ENCODE measurements at places on chromosomes 7 and 10.

GRCh38 chr7:91691865-91692264 is 188.6 kb downstream of the MTERF1 start:
- DNase-seq, result no peak

DNA sequence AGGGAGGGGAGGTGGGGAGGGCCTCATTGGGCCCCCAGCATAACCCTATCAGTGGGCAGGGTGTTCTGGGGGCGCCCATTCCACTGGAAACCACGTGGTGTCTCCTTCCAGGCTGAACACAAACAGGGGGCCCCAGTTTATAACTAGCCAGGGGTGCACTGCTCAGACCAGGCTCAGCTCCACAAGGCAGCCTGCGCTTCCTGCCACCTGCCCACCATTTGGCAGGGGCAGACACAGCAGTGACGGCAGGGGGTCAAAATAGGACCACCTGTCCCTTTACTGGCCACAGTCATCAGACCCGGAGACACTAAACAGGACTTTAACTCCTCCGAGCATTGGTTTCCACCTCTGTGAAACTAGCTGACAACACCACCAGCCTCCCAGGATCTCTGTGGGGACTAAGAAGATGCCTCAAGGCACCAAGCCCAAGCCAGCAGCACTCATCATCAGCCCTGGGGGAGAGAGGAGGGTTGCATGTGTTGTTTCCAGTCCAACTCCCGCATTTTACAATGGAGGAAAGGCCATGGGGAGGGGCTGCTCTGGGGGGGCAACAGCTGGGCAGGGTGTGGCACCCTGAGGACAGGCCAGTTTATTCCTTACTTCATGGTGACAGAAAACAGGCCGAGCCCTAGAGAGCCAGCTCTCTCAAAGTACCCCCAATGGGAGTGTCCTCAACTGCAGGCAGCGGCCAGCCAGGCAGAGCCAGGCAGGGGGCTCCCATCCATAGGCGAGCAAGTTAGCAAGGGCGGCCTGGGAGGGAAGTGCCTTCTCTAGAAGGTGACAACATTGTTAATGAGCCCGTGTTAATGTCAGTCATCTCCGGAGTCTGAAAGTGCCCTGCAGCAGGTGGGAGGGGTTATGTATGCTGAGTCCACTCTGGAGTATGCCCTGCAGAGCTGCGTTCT is 127.6 kb downstream of the TNS3 start:
- DNase-seq, result no peak

- DNase-seq, result no peak
Observed at GRCh38 chr10:131979821-131980270, 1.9 kb downstream of the BNIP3 start.

DNA sequence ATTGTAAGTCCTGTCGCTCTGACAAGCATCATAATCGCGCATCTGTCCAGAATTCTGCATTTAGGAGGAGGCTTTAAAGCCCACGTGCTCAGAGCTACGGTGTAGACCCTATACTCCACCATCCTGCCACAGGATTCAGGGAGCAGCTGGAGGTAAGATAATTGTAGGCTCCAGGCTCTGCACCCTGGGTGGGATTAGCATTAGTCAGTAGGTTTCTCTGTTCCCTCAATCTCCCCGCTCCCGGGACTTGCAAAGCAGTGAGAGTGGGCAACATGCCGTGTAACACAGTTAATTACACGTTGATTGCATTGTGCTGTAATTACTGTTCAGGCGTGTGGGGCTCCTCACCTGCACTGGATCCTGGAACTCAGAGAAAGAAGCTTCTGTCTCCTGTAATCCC is 89.3 kb upstream of the CUX1 start:
- DNase-seq, result no peak

- no peak for DNase-seq
Observed at GRCh38 chr7:41148521-41148951, 554.4 kb downstream of the INHBA start.

DNA sequence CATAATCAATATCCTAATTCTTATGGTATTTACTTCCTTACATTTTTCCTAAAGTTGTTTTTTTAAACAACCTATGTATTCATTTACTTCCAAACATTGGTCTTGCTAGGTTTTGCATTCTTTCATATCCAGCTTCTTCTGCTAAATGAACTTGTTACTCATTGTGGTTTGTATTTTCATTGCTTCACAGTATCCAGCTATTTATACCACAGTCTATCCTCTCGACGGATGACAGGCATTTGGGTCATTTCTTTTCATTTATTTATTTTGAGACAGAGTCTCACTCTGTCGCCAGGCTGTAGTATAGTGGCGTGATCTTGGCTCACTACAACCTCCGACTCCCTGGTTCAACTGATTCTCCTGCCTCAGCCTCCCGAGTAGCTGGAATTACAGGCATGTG is 66.8 kb downstream of the CCDC6 start:
- no peak for DNase-seq

DNA sequence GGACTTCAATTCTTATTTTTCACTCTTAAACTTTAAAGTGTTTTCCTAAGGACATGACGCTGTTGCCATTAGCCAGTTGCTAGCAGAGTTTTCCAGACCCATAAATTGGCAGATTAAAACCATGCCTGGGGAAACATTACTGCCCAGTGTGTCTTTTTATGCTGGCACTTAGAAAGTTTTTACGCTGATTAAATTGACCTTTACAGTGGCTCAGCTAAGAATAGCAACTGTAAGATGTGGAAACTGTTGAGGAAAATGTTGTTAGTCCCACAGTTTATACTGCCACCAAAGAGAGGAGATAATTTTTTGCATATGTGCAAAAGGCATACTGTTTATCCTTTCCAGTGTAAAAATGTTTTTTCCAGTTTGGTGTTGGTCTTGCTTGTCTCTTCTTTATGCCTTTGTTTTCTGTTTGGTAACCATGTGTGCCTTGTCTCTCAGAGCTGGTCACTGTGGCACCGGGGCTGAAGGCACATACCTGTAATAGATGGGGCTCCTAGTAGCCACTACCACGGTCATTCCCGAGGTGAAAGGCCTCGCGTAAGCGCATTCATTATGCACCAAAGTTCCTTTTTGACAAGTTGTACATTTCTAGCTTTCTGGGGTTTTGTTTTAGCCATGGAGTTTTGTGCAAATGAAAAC is 45.3 kb downstream of the CYP17A1 start:
- DNase-seq, result no peak

DNA sequence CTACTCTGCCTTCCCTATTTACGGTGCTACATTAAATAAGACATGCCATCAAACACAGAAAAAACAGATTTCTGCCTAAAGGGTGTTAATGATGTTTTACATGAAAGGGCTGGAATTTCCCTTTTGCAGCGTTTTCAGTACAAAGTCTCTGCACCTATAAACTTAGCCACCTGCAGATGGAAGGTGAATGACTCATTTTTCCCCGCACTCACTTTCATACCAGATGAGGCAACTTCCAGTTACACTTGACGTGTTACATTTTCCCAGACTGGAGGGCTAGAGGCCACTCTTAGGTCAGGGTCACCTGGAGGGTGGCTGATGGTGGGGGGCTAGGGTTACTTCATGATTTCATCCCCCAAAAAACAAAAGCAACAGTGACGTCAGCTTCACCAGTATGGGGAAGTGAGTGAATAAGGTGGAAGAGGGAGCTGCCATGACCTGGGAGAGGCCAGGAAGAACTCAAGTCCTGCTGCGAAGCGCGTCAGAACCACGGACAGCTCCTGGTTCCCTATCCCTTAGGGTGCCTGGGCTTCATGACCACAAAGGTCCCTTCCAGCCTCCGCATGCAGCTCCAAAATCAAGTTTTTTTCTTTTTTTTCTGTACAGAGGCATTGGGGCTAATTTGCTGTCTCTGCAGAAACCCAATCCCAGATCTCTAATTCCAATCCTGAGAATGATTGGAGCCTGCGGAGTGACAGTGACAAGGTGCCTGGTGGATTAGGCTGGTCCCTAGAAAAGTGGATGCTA is 94.0 kb downstream of the ADARB2 start:
- DNase-seq, result no peak

GRCh38 chr7:82677493-82677892 is 233.9 kb upstream of the CACNA2D1 start:
- peak; percentile 7 for DNase-seq

- peak; percentile 74 for DNase-seq
Observed at GRCh38 chr7:155296788-155297516, 726 bp upstream of the INSIG1 start.

- DNase-seq, result no peak
Observed at GRCh38 chr10:90218846-90219245, 517.5 kb downstream of the KIF20B start.

DNA sequence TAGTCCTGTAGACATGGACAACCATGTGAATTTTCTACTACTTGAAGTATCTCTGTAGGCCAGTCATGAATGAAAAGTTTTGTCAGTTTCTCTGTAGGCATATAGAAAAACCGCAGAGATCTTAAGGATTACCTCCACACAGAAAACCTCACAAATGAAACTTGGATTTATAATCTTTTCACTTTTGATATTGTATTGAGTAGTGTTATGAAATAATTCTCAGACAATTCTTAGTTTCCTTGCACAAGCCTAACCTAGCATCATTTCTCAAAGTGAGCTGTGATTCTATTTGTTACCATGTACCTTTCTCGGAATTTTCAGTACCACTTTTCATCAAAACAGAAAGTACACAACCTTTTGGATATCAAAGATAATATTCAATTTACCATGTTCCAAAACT is 51.4 kb upstream of the OIT3 start:
- DNase-seq, result no peak

- DNase-seq, result no peak
Observed at GRCh38 chr10:18886102-18886501, 162.5 kb upstream of the MALRD1 start.

DNA sequence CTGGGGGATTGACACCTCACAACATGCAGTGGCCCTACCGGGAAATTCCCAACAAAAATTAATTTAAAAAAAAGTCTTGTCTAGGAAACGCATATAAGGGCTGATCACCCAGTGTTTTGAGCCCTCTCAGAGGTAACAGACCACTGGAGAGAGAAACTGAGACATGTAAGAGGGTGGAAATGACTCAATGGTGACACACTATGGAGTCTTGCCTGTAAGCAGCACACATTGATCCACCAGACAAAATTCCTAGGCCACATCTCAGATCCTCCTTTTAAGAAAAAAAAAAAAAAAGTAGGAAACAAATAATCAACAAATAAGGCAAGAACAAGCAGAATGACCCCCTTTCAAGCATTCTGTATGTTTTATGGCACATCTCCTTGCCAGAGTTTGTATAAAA is 296.2 kb downstream of the MAGI2 start:
- no peak for DNase-seq

DNA sequence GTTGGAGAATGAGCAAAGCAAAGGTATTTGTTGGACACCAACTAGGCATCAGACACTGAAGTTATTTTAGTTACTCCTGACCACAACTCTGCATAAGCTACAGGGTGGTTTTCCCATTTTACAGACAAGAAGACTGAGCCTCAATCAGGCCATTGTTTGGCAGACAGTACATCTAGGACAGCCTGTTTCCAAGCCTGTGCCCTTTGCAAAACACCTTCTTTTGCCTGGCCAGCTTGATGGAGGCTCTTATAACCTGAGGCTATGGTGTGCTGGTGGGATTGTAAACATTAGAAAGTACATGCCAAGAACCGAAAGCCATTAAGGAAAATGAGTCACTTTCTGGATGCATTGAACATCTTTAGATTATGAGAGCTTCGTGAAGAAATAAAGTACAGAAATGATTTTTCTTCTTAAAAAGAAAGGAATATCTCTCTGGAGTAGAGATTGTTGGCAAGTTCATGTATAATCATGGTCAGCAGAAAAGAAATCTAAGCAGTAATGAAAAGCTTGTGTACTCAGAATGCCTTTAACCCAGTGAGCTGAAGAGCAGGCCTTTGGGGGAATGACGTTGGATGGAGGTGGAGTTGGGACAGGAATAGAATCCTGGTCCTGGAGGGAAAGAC is 140.6 kb downstream of the KIAA1217 start:
- DNase-seq, result no peak

GRCh38 chr10:63718006-63718405 is 196.8 kb downstream of the REEP3 start:
- no peak for DNase-seq

DNA sequence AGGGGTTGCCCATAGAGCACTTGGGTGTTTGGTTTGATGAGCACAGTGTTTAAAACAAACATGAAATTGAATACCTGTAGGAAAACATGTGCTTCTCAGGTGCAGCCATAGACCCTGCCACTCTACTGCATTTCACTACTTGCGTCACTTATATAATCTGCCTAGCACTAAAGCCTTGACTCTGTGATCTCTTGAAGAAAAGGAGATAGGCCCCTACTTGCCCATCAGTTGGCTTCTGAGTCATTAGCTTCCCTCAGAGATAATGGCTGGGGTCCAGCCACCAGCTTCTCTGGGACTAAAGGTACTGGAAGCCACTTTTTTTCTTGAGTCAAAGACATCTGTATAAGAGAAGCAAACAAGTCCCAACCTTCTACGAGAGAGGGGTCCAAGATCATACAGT is 45.9 kb upstream of the BTRC start:
- no peak for DNase-seq

GRCh38 chr10:57638411-57638810 is 629.3 kb downstream of the IPMK start:
- no peak for DNase-seq

GRCh38 chr7:22411977-22412693 is 55.2 kb upstream of the RAPGEF5 start:
- DNase-seq, result no peak

GRCh38 chr10:4345877-4346646 is 479.9 kb upstream of the AKR1E2 start:
- no peak for DNase-seq

DNA sequence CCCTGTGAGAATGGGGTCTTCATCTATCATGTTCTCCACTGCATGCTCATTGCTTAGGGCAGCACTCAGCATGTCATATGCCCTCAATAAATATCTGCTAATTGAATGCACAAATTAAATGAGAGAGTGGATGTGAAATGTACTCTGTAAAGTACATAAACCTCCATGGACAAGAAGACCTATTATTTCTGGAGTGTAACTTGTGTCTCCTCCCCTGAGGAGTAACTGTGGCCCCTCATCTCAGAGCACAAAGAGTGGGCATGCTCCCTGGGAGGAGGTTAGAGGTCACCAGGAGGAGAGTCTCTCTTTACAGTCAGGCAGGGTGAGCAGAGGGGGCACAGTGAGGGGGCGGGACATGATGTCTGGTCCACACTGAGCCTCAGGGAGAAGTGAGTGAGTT is 313.6 kb upstream of the PODXL start:
- no peak for DNase-seq
